ENCODE measurements at places on chromosomes 13 and 19. TPM values are rescaled to one million over a fixed set of nuclear protein-coding genes. Genes with fewer than 3 reads are reported as not detected.

Gene KLF1
- 0.20 TPM for total RNA-seq

GRCh38 chr19:29871143-29871542 lies 59.4 kb downstream of the CCNE1 start:
- no peak for DNase-seq

DNA sequence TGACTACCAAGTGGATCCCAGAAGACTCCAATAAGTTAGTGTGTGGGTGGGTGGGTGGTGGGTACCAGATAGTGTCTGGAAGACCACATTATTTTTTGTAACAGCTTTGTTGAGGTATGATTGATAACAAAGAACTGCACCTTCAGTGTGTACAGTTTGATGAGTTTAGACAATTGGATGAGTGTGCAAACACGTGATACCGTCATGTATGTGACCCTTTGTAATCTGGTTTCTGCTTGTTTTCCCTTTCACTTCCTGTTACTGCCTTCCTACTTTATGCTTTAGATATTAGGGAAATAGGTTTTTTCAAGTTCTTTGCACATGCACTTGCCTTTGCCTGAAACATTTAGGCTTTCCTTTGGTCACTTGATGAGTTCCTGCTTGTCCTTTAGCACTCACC lies 8.5 kb downstream of the RPL21 start:
- DNase-seq = no peak

DNA sequence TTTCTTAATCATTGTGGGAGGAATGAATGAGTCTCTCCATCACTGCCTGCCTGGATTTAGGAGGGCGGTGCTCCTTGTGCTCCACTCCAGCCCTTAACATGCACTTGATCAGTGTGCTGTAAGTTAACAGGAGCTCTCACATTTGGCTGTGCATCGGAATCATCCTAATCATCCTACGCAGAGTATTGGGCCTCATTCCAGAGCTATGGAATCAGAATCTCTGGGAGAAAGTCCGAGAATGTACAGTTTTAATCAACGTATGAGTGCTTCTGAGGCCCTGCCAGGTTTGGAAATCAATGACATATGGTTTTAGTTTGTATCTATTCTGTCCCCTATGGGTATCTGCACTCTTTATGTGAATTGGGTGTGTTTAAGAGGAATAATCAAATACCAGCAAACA lies 34.9 kb upstream of the DCLK1 start:
- DNase-seq = no peak

GRCh38 chr19:55473225-55474012 lies 3.0 kb upstream of the ZNF628 start:
- no peak for DNase-seq

DNA sequence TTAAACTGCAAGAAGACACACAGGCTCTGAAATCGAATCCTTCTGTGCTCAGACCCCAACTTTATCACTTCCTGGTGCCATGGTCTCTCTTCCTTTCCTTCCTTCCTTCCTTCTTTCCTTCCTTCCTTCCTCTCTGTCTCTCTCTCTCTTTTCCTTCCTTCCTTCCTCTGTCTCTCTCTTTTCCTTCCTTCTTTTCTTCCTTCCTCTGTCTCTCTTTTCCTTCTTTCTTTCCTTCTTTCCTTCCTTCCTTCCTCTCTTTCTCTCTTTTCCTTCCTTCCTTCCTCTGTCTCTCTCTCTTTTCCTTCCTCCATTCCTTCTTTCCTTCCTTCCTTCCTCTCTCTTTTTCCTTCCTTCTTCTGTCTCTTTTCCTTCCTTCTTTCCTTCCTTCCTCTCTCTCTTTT lies 127.2 kb upstream of the CACNA1A start:
- no peak for DNase-seq

DNA sequence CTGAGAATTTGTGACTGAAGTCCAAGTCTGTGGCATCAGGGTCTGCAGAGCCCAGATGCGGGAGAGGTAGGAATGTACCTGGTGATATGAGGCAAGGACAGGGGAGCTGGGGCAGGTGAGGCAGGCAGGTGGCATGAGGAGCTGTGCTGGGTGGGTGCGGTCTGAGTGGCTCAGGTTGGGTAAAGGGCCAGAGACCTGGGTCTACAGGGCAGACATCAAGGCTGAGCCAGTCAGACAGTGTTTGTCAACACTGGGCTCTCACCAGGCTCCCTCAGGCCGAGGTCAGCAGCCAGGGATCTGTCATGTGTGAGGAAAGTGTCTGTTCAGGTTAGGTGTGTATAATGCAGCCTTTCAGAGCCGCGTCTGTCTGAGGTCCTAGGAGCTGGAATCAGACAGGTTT lies 18.6 kb downstream of the GPI start:
- DNase-seq = no peak

- no peak for DNase-seq
Observed at GRCh38 chr13:59340581-59340980, 823.1 kb downstream of the DIAPH3 start.

DNA sequence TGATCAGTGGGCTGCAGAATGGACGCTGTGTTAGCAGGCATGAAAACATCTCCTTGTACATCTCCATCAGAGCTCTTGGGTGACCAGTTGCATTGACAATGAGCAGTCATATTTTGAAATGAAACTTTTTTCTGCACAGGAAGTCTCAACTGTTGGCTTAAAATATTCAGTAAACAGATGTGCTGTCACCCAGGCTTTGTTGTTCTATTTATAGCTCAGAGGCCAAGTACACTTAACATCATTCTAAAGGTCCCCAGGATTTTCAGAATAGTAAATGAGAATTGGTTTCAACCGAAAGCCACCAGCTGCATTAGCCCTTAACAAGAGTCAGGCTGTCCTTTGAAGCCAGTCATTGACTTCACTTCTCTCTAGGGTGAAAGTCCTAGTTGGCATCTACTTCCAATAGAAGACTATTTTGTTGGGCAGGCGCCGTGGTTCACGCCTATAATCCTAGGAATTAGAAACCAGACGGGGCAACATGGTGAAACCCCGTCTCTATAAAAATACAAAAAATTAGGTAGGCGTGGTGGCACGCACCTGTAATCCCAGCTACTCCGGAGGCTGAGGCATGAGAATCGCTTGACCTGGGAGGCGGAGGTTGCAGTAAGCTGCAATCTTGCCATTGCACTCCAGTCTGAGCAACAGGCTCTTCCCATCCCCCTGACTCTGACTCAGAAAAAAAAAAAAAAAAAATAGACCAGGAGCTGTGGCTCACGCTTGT lies 7.9 kb upstream of the PDE4A start:
- peak; percentile 66 for DNase-seq

GRCh38 chr19:42074513-42075363 lies 1.2 kb upstream of the ZNF574 start:
- no peak for DNase-seq

DNA sequence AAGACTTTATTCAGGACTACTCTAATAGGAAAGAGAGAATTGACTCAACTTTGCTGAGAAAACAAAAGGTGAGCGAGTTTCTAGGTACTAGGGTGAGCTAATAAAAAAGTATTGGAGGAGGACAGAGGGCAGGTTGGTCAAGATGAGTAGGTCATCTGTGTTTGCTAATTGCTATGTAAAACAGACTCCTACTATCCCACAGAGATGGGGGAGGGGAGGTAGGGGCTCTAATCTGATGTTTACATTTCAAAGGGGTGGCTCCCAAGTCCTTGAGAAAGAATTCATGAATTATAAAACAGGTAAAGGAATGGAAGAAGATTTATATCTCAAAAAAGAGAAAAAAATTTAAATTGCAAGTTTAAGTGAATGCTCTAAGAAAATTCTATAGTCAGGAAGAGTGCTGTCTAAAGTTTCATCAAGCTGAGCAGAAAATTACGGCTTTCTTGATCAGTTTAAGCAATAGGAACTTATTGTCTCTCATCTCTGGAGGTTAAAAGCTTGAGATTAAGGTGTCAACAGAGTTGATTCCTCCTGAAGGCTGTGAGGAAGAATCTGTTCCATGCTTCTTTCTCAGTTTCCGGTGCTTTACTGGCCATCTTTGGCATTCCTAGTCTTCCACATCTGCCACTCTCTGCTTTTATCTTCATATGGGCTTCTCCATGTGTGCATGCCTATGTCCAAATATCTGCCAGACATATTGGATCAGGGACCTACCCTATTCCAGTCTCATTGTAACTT lies 790.3 kb downstream of the SLITRK5 start:
- no peak for DNase-seq

- DNase-seq = no peak
Observed at GRCh38 chr13:29411481-29411880, 184.0 kb downstream of the SLC7A1 start.

DNA sequence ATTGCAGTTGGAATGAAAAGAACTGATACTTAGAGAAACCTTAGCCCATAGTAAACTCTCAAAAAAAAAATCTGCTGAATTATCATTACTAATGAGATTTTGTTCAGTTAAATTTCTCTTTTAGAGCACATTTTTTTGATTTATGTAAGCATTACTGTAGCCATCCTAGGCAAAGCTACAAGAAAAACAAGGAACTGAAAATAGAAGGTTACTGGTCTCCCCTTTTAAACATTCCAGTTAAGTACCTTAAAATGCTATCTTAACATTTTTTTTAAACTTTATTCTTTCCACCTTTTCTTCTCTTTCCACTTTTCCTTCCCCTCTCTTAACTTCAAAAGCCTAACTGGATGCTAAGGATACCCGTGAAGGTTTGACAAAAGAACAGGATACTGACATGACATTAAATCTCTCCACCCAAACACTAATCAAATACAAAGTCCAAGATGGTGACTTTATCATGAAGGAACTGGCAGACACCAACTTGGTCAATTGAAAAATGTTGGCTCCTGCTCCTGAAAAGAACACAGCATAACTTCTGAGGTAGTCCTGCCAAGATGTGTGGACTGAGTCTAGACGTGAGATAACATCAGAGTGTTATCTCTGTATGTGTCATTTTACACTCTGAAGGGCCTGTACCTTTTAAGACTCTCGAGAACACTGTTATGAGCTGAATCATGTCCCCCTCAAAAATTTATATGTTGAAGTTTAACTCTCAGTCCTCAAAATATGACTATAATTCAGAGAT lies 29.5 kb upstream of the SACS start:
- no peak for DNase-seq
